ENCODE measurements at places on chromosomes 4 and X.
A peak's percentile ranks its signal among the peaks of the same experiment; 100 is the strongest.

GRCh38 chr4:41569961-41570360 lies 32.0 kb downstream of the LIMCH1 start:
- DNase-seq = no peak

DNA sequence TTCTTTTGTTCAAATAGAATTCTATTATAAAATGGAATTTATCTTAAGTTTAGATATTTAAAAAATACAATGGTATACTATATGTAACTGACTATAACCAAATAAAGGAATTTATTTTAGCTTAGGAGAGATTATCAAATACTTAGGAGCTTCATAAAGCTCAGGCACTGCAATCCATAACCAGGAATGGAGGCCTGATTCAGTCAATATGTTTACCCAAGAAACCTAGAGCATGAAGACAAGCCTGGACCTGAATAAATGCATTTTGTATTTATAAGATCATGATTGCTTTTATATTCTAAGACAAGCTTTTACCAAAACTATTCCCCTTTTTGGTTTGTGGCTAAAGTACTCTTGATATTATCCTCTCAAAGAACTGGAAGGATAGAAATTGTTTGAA lies 742.6 kb downstream of the FAT4 start:
- no peak for DNase-seq

- no peak for DNase-seq
Observed at GRCh38 chr4:113637363-113637762, 124.2 kb downstream of the CAMK2D start.

- DNase-seq = peak; percentile 31
Observed at GRCh38 chr4:53653484-53654053, 62.3 kb upstream of the LNX1 start.
